Gastrocnemius medialis (tissue), 4 donors: ENCODE measurements at places on chromosomes 1 and 21. TPM values are rescaled to one million over a fixed set of nuclear protein-coding genes. Genes with fewer than 3 reads are reported as not detected.
A peak's percentile ranks its signal among the peaks of the same experiment; 100 is the strongest.

DNA sequence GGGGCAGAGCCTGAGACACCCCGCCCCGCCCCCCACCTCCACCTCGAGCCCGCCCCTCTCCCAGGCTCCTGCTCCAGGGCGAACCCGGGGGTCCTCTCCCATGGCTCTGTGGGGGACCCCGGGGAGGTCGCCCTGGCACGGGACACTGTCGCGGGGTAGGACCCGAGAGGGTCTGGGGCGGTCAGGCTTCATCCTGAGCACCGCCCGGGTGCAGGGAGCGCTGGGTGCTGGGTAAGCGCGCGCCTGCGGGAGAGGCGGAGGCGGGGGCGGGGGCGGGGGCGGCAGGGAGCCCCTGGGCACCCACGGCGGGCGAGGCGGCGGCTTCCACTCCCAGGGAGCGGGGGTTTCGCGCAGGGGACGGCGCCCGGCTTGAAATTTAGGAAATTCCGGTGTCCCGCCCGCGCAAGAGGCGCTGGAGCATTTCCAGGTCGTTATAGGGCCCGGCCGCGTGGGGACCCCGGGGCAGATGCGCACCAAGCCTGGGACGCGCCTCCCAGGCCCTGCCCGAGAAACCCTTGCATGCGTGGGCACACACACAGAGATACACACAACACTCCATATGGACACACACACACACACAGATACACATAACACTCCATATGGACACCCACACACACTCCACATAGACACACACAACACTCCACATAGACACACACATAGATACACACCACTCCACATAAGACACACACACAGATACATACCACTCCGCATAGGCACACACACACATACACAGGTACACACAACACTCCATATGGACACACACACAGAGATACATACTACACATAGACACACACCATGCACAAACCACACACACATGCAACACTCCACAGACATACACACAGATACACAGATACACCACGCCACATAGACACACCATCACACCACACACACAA, 48.7 kb upstream of the SLC19A1 start:
- no peak overlapping the region for H3K4me3 ChIP-seq
- H3K36me3 ChIP-seq = no peaks in the 10 kb centered on the region
- H3K4me1 ChIP-seq = peaks cover 3% of the 10 kb centered on the region
- no peak overlapping the region for H3K27ac ChIP-seq
- H3K27me3 ChIP-seq = peaks cover 35% of the 10 kb centered on the region

- no peak overlapping the region for H3K27ac ChIP-seq
- no peaks in the 10 kb centered on the region for H3K4me1 ChIP-seq
- H3K36me3 ChIP-seq = no peaks in the 10 kb centered on the region
- DNase-seq = no peak
These were observed 14.6 kb upstream of the LMO4 start for GRCh38 chr1:87314091-87314490.

DNA sequence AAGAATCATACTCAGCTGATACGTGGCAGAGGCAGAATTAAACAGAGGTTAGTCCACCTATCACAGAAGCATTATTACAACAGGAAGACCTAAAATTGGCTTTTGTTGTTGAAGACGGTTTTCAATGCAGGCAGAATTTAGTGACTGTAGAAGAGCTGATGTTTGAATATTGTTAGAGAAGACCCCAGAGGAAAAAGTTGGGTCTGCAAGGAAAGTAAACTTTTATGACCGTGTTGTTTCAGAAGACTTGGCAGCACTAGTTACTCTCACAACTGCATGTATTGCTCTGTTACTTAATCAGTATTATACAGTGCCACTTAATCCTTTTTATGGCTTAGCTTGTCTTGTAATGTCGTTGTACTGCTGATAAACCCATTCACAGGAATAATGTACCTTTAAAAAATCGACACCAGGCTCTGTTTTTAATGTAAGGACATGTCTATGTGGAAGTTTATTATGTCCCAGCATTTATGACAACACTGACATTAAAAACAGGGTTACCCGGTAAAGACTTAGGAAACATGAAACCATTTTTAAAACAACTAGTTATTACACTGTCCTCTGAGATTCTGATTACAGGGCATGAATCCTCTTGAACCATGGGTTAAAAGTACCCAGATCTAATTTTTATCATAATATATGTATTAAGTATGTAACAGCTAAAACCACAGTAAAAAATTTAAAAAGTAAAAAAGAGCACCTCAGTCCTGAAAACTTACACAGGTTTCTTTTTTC, 235.4 kb downstream of the TTLL7 start:
- H3K36me3 ChIP-seq = no peaks in the 10 kb centered on the region
- no peaks in the 10 kb centered on the region for H3K27me3 ChIP-seq
- no peaks in the 10 kb centered on the region for H3K4me1 ChIP-seq

- no peaks in the 10 kb centered on the region for H3K36me3 ChIP-seq
- no peak for DNase-seq
These were observed 42.7 kb downstream of the EBNA1BP2 start for GRCh38 chr1:43129426-43129825.

The SLC50A1 gene
- total RNA-seq = 7.3 TPM

The RCAN1 gene
- 28.7 TPM for total RNA-seq

The KRTAP13-2 gene
- total RNA-seq = not detected

The APOBEC4 gene
- total RNA-seq = not detected

DNA sequence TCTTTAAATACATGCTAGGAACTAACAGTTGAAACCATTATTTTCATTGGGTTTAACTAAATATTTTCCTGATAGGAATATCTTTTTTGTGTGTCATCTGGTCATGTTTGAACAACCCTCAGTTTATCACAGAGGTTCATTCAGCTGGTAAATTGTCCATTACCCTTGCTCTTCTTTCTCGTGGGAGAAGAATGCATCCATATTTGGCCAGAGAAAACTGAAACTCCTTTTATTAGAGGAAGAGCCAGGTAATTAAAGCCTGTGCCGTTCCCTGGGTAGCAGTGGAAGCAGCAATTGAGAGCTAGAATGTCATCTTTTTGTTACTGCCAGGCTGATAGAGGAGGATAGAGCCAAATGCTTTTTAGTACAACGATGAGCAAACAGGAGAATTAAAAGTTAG, 587.2 kb upstream of the ZRANB2 start:
- no peaks in the 10 kb centered on the region for H3K36me3 ChIP-seq
- H3K27me3 ChIP-seq = no peaks in the 10 kb centered on the region
- no peak for DNase-seq

GRCh38 chr1:46446646-46447498, 42.8 kb upstream of the DMBX1 start:
- H3K27me3 ChIP-seq = peaks cover 16% of the 10 kb centered on the region
- H3K4me3 ChIP-seq = no peak overlapping the region
- H3K36me3 ChIP-seq = no peaks in the 10 kb centered on the region
- no peak overlapping the region for H3K27ac ChIP-seq

DNA sequence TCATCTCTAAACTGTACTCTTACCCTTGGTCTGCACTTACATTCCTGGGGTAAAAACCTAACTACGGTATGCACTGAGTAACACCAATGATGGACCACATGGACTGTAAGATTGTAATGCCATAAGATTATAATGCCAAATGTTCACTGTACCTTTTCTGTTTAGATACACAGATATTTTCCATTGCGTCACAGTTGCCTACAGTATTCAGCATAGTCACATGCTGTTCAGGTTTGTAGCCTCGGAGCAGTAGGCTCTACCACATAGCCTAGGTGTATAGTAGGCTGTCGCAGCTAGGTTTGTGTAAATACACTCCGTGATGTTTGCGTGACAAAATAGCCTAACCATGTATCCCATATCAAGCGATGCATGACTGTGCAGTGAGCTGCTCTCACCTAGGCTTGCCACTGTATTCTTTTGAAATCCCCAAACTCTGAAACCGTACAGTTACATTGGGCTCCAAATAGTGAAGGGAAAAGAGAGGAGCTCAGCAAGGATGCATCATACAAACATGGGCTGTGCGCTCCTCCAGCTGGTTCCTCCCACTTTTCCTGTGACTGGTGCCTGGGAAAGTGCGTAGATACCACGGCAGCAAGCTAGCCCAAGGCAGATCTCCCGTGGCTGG, 35.2 kb downstream of the CFAP57 start:
- H3K27ac ChIP-seq = peak overlapping the region; percentile 42
- H3K27me3 ChIP-seq = no peaks in the 10 kb centered on the region
- no peaks in the 10 kb centered on the region for H3K36me3 ChIP-seq
- DNase-seq = no peak
- no peak overlapping the region for H3K4me3 ChIP-seq

GRCh38 chr1:209720326-209720725, 15.7 kb downstream of the HSD11B1 start:
- H3K27ac ChIP-seq = no peak overlapping the region
- H3K36me3 ChIP-seq = no peaks in the 10 kb centered on the region
- H3K4me3 ChIP-seq = no peak overlapping the region
- DNase-seq = no peak

The SLAMF9 gene
- not detected for total RNA-seq

GRCh38 chr1:192557841-192558595, 17.6 kb upstream of the RGS1 start:
- no peaks in the 10 kb centered on the region for H3K36me3 ChIP-seq
- H3K27me3 ChIP-seq = no peaks in the 10 kb centered on the region
- no peak overlapping the region for H3K4me3 ChIP-seq
- no peak for DNase-seq

- no peak overlapping the region for H3K27ac ChIP-seq
- DNase-seq = no peak
These were observed 41.3 kb upstream of the ARHGEF10L start for GRCh38 chr1:17498214-17498613.

DNA sequence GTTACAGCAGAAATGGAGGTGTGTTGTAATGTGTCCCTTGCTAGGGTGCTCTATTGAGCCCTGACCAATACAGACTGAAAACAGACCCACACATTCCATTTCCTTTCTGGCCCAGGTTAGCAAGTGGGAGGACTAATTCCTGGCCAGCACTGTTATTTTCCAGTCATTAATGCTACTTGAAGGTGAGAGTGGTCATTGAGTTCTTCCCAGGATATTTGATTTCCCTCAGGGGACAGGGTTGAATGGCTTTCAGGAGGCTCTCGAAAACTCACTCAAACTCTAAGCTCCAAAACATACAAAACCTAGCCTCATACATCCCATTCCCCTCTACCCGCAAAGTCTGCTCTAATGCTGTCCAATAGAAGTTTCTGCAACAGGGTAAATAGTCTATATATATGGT, 6.2 kb downstream of the LRRC52 start:
- no peak overlapping the region for H3K4me3 ChIP-seq
- no peaks in the 10 kb centered on the region for H3K27me3 ChIP-seq
- H3K27ac ChIP-seq = no peak overlapping the region
- H3K36me3 ChIP-seq = no peaks in the 10 kb centered on the region
- H3K4me1 ChIP-seq = peaks cover 16% of the 10 kb centered on the region
- no peak for DNase-seq

- H3K4me3 ChIP-seq = no peak overlapping the region
- H3K4me1 ChIP-seq = no peaks in the 10 kb centered on the region
- H3K27ac ChIP-seq = no peak overlapping the region
- H3K36me3 ChIP-seq = no peaks in the 10 kb centered on the region
These were observed 302.8 kb downstream of the MATN1 start for GRCh38 chr1:30420519-30421050.

DNA sequence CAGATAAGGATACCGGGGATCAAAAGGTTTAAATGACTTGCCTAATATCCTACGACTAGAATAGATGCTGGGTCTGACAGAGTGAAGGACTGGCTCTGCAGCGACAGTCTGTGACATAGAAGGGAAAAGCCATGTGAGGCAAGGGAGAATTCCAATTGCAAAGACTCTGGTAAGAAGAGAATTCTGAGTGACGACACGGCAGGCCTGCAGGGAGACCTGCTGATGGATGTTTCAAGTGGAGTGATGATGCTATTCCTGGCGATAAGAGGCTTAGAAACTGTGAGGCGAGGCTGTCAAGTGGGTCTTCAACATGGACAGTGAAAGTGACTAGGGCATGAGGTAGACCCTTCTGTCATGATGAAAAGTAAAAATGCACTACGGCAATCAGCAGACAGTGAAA, 176.6 kb upstream of the PBX1 start:
- DNase-seq = no peak
- no peaks in the 10 kb centered on the region for H3K4me1 ChIP-seq
- H3K27me3 ChIP-seq = no peaks in the 10 kb centered on the region
- no peak overlapping the region for H3K4me3 ChIP-seq

The F3 gene
- total RNA-seq = 7.0 TPM

DNA sequence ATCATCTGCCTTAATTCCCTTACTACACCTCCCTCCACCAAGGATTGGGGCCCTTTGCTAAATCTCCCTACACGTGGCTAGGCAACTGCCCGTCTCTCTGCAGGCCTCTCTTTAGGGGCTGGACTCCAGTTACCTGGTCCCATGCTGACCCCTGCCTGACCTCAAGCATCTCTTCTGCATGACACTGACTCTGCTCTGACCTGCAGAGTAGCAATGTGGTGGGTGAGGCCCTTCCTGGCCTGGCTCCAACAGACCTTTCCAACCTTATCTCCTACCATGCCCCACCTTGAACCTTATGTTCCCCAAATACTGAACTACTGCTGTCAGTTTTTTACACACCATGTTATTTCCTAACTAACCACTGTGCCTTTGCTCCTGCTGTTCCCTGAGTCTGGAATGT, 45.9 kb upstream of the EPS15 start:
- peaks cover 68% of the 10 kb centered on the region for H3K4me1 ChIP-seq
- no peaks in the 10 kb centered on the region for H3K36me3 ChIP-seq
- H3K27me3 ChIP-seq = no peaks in the 10 kb centered on the region
- peak overlapping the region; percentile 94 for H3K27ac ChIP-seq
- DNase-seq = no peak

- no peak overlapping the region for H3K27ac ChIP-seq
- H3K27me3 ChIP-seq = no peaks in the 10 kb centered on the region
- peaks cover 20% of the 10 kb centered on the region for H3K4me1 ChIP-seq
- no peak for DNase-seq
- no peak overlapping the region for H3K4me3 ChIP-seq
These were observed 50.3 kb downstream of the GIPC2 start for GRCh38 chr1:78096017-78096416.

GRCh38 chr1:154407198-154408091, 2.3 kb downstream of the IL6R start:
- peak; percentile 78 for DNase-seq
- H3K4me1 ChIP-seq = peaks cover 55% of the 10 kb centered on the region
- H3K27ac ChIP-seq = peak overlapping the region; percentile 100

DNA sequence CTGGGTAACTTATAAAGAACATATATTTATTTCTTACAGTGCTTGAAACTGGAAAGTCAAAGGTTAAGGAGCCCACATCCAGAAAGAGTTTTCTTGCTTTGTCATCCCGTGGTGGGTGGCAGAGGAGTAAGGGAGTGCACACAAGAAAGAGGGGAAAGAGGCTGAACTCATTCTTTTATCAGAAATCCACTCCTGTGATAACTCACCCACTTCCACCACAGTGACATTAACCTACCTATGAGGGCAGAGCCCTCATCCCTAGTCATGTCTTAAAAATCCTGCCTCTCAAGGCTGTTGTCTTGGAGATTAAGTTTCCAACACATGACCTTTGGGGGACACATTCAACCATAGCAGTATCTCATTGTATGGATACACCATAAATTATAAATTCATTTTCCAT, 32.5 kb upstream of the RGS4 start:
- no peaks in the 10 kb centered on the region for H3K27me3 ChIP-seq
- no peak for DNase-seq
- no peak overlapping the region for H3K27ac ChIP-seq
- H3K36me3 ChIP-seq = no peaks in the 10 kb centered on the region
- H3K4me3 ChIP-seq = no peak overlapping the region
- no peaks in the 10 kb centered on the region for H3K4me1 ChIP-seq

The ATP1A4 gene
- 0.07 TPM for total RNA-seq

- DNase-seq = no peak
- H3K27ac ChIP-seq = no peak overlapping the region
- no peaks in the 10 kb centered on the region for H3K27me3 ChIP-seq
These were observed 61.6 kb upstream of the TENT5B start for GRCh38 chr1:27074175-27074780.
